Psoas muscle (tissue), 8 donors: ENCODE measurements at places on chromosomes 12 and 14. TPM values are rescaled to one million over a fixed set of nuclear protein-coding genes. Genes with fewer than 3 reads are reported as not detected.
A peak's percentile ranks its signal among the peaks of the same experiment; 100 is the strongest.

DNA sequence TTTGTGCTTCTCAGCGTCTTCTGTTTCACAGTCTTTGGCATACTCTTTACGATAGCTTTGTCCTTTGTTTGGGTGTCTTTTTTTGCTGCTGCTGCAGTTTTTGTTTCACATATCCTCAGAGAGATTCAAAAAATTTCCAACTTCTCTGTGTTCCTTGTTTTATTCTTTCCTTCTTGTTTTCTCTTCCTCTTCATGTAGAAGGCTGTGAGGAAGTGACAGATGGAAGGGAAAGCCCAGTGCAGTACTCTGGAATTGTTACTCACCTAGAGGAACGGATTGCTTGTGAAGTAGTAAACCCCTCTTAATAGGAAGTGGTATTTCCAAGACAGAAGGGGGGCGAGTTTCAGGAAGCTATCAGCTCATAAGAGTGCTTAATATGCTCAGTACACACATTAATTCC, 1.7 kb downstream of the CREBL2 start:
- H3K4me1 ChIP-seq = peaks cover 35% of the 10 kb centered on the region
- H3K36me3 ChIP-seq = no peaks in the 10 kb centered on the region
- no peak for DNase-seq
- peak overlapping the region; percentile 95 for H3K27ac ChIP-seq
- H3K4me3 ChIP-seq = peak overlapping the region; percentile 87

DNA sequence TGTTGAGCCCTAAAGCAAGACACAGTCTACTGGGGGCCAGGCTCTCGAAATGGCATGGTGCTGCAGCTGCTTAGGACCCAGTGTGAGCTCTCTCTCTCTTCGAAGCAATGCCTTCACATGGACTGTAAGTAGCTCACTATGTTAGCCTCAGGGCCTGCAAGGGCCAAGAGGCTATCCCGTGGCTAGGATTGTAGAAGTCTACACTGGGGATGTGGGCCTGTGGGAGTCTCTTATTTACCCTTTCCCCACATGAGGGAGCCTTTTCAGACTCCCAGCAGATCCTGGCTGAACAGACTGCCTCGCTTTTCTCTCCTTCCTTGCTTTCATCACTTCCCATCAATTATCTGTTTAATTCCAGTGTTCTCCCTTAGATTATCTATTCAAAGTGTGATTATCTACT, 101.4 kb downstream of the GPR65 start:
- no peaks in the 10 kb centered on the region for H3K36me3 ChIP-seq
- no peak overlapping the region for H3K4me3 ChIP-seq
- no peaks in the 10 kb centered on the region for H3K27me3 ChIP-seq
- DNase-seq = no peak
- H3K4me1 ChIP-seq = no peaks in the 10 kb centered on the region
- H3K27ac ChIP-seq = no peak overlapping the region

The ETFRF1 gene
- 27.2 TPM for polyA plus RNA-seq

GRCh38 chr12:61220337-61220736, 1039.9 kb upstream of the USP15 start:
- H3K4me3 ChIP-seq = no peak overlapping the region
- H3K36me3 ChIP-seq = no peaks in the 10 kb centered on the region
- DNase-seq = no peak

DNA sequence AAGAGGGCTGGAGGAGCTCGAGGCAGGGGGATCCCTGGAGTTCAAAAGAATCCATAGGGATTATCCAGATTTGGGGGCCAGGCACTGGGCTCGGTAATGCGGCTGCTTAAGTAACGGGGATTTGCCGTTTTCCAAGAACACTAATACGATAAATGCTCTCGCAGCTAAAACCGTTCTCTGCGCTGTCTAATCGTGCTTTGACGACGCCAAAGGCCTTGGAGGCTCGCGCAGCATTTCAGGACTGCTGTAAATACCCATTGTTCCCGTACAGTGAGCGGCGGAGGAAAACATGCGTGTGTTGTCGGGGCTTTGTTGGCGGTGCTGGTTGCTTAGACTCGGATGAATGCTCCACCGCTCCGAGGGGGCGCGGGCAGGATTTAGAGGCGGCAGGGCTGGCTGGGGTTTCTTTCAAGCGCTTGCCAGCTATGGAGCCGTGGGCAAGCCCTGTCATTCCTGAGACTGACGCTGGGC, 26.2 kb downstream of the DIO3 start:
- H3K27me3 ChIP-seq = no peaks in the 10 kb centered on the region
- DNase-seq = no peak
- no peaks in the 10 kb centered on the region for H3K4me1 ChIP-seq
- H3K27ac ChIP-seq = no peak overlapping the region

DNA sequence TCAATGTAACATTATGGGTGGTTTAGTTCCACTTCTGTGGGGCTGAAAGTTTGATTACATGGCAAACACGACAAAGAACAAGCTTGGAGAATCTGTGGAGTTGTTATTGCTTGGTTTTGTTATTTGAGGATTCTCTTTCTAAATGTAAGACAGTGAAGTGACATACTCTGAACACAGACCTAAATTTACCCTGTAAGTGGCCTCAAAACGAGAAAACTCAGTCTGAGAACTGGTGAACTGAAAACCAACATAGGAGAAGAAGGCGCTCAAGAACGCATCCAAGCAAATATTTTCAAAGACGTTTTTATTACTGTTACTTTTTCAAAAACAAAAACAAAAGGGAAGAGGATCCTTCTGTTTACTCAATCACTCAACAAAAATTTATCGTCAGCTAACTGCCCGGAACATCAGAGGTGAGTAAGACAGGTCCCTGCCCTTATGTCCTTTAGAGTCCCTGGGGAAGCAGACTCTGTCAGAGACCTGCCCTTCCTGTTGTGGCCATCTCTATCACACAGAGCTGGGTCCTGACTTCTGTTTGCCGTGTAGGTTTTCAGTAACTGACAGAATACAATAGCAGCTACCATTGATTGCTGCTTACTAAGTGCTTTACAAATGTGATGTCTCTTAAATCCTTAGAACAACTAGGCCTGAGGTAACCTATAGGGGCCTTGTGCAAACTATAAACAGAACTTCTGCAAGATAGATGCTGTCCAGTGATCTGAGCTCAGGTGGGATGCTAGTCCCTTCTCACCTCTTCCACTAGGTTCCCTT, 79.3 kb upstream of the C12orf71 start:
- DNase-seq = no peak
- no peaks in the 10 kb centered on the region for H3K27me3 ChIP-seq
- H3K4me1 ChIP-seq = no peaks in the 10 kb centered on the region
- H3K27ac ChIP-seq = no peak overlapping the region
- no peak overlapping the region for H3K4me3 ChIP-seq

GRCh38 chr12:43238281-43238680, 313.7 kb downstream of the ADAMTS20 start:
- no peaks in the 10 kb centered on the region for H3K4me1 ChIP-seq
- no peak overlapping the region for H3K4me3 ChIP-seq
- no peaks in the 10 kb centered on the region for H3K36me3 ChIP-seq

- H3K4me1 ChIP-seq = no peaks in the 10 kb centered on the region
- no peak overlapping the region for H3K4me3 ChIP-seq
- H3K27ac ChIP-seq = no peak overlapping the region
- no peak for DNase-seq
- H3K36me3 ChIP-seq = no peaks in the 10 kb centered on the region
These were observed 117.0 kb downstream of the NTN4 start for GRCh38 chr12:95673576-95673975.

DNA sequence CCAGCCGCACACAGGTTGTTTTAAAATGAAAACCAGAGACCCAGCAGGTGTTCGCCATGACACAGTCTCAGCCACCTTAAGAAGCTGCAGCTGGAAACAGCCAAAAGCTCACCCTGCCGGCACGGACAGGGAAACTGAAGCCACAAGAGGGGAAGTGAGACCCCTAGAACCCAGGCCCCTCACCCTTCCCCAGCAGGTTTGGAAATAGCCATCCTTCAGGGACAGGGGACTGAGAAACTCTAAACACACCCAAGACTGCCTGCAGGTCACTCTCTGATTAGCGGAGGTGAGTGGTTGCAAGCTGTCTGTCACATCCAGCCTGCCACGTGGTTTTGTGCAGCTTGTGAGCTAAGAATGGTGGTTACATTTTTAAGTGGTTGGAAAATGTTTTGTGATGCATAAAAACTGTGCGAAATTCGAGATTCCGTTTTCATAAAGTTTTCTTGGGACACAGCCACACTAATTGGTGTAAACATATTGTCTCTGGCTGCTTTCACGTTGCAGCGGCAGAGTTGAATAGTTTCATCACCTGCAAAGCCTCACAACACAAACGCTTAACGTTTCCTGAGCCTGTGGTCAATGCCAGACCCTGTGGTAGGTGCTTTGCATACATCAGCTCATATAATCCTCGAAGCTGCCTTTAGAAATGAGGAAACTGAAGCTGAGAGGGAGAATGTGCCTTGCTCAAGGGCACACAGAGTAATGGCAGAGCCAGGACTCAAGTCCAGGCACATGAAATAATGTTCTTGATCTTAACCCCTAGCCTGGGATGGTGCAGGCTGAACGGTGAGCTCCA, 1.7 kb upstream of the SELPLG start:
- peak overlapping the region; percentile 23 for H3K27ac ChIP-seq
- peaks cover 6% of the 10 kb centered on the region for H3K27me3 ChIP-seq
- H3K4me3 ChIP-seq = no peak overlapping the region
- H3K36me3 ChIP-seq = no peaks in the 10 kb centered on the region
- peaks cover 10% of the 10 kb centered on the region for H3K4me1 ChIP-seq

- no peak overlapping the region for H3K4me3 ChIP-seq
- H3K36me3 ChIP-seq = no peaks in the 10 kb centered on the region
- H3K27me3 ChIP-seq = no peaks in the 10 kb centered on the region
- no peak for DNase-seq
- no peak overlapping the region for H3K27ac ChIP-seq
These were observed 212.8 kb upstream of the SYT1 start for GRCh38 chr12:78651755-78652154.

The SNRPF gene
- polyA plus RNA-seq = 24.2 TPM

DNA sequence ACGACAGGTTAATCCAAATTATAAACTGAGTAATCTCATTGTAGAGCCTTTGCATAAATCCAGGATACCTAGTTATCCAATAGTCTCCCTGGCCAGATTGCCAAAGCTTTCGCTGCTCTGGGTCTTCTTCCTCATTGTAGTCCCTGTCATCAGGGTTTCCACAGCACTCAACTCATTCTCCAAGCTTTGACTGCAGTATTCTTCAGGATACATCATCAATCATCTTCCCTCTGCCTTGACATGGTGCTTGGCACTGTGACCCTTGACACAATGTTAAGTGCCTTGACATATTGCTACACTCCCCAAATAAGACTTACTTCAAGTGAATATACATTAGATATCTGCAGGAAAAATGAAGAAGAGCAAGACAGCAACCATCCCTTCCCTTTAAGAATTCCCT, 60.1 kb upstream of the RESF1 start:
- H3K4me1 ChIP-seq = no peaks in the 10 kb centered on the region
- no peak for DNase-seq
- H3K27ac ChIP-seq = no peak overlapping the region
- H3K4me3 ChIP-seq = no peak overlapping the region

The LRR1 gene
- 7.2 TPM for polyA plus RNA-seq

GRCh38 chr12:63949902-63950301, 105.4 kb downstream of the SRGAP1 start:
- no peak overlapping the region for H3K4me3 ChIP-seq
- no peaks in the 10 kb centered on the region for H3K36me3 ChIP-seq
- H3K27me3 ChIP-seq = no peaks in the 10 kb centered on the region
- H3K27ac ChIP-seq = no peak overlapping the region

The TMEM263 gene
- 9.5 TPM for polyA plus RNA-seq

DNA sequence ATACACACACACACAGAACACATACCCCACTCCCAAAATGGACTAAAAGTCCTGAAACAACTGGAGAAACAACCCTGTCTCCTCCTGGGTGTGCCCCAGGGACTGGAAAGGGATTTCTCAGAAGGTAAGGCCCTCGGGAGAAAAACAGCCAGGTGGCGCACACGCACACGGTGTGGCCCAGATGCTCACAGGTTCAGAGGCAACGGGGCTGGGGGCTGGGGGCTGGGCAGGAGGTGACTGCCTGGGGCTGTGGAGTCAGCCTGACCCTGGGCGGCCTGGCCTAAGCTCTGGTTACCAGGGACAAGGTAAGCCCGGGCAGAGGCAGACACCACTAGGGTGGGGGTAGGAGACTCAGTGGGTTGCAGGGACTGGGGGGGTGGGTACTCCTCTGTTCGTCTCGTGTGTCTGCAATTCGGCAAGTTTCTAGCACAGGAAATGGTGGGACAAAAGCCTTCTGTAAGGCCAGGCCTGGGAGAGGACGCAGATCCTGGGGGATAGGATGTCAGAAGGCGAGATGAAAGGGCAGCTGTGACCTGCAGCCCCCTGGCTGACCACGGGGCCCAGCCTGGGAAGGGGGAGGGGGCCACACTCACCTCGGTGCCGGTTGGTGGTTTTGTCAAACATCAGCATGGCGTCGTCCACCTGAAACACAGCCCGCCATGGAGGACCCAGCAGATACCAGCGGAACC, 10.4 kb downstream of the MSI1 start:
- H3K36me3 ChIP-seq = no peaks in the 10 kb centered on the region
- no peak for DNase-seq
- H3K27me3 ChIP-seq = no peaks in the 10 kb centered on the region
- no peak overlapping the region for H3K4me3 ChIP-seq
- no peaks in the 10 kb centered on the region for H3K4me1 ChIP-seq

- DNase-seq = no peak
- no peaks in the 10 kb centered on the region for H3K36me3 ChIP-seq
- H3K27me3 ChIP-seq = no peaks in the 10 kb centered on the region
- peaks cover 16% of the 10 kb centered on the region for H3K4me1 ChIP-seq
- no peak overlapping the region for H3K4me3 ChIP-seq
These were observed 60.2 kb upstream of the ACTN1 start for GRCh38 chr14:69039288-69039628.
